Caco-2 (cell line): ENCODE measurements at places on chromosomes 11 and 22. TPM values are rescaled to one million over a fixed set of nuclear protein-coding genes. Genes with fewer than 3 reads are reported as not detected.

DNA sequence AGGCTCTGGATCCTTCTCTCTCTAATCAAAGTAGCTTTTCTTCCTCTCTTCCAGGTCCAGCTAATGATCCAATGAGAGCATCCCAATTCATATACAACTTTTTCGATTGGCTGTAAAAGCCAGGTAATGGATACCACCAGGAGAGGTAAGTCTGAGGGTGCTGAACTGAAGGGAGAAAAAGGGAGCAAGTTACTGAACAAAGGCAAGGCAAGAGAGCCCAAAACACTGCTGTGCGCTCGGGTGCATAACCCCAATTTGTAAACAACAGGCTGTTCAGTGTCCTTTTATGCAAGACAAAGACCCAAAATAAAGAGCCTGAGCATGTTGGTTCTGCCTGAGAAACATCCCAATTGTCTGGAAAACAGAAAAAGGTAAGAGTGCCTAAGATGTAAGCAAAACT lies 260.1 kb downstream of the DCDC1 start:
- H3K4me3 ChIP-seq, result no peak overlapping the region
- no peak overlapping the region for H3K27ac ChIP-seq
- DNase-seq, result no peak
- no peaks in the 10 kb centered on the region for H3K27me3 ChIP-seq
- no peaks in the 10 kb centered on the region for H3K4me1 ChIP-seq
- no peaks in the 10 kb centered on the region for H3K36me3 ChIP-seq

DNA sequence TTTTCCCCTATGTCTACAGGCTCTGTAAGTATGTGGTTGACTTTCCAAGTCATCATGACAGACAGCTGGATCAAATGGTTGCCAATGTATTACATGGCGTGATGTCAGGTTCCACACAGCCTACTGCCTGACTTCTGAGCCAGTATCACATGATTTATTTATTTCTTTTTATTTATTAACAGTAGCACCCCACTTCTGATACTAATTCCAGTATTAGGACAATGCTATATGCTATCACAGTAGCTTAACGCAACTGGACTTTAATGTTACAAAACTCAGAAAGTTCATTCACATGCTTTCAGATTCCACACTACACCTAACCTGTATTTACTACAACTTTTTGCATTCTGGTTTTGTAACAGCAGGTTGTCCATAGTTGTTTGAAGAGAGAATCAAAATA lies 17.7 kb upstream of the C11orf24 start:
- H3K36me3 ChIP-seq, result no peaks in the 10 kb centered on the region
- DNase-seq, result no peak
- H3K4me3 ChIP-seq, result no peak overlapping the region
- no peaks in the 10 kb centered on the region for H3K27me3 ChIP-seq
- no peaks in the 10 kb centered on the region for H3K4me1 ChIP-seq

DNA sequence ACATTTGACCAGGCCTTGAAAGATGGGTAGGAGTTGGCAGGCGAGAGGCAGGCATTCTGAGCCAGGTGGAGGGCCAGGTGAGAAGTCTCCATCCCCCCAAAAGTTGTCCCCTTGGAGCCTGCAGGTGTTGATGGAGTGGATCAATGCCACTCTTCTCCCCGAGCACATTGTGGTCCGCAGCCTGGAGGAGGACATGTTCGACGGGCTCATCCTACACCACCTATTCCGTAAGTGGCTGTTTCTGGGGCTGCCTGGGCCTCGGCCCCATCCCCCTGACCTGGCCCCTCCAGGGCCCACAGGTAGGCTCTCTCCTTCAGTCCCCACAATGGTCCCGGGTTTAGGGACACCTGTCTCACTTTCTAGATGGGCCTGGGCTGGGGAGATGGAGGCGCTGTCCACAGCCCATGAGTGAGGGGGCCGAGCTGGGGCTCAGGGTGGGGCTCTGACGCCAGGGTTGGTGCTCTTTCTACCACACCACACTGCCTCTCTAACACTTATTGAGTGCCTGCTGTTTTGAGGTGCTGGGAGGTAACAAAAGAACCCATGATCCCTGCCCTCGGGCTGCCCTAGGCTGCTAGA lies 7.0 kb downstream of the PARVG start:
- H3K27ac ChIP-seq, result no peak overlapping the region
- H3K4me3 ChIP-seq, result no peak overlapping the region
- no peaks in the 10 kb centered on the region for H3K27me3 ChIP-seq

DNA sequence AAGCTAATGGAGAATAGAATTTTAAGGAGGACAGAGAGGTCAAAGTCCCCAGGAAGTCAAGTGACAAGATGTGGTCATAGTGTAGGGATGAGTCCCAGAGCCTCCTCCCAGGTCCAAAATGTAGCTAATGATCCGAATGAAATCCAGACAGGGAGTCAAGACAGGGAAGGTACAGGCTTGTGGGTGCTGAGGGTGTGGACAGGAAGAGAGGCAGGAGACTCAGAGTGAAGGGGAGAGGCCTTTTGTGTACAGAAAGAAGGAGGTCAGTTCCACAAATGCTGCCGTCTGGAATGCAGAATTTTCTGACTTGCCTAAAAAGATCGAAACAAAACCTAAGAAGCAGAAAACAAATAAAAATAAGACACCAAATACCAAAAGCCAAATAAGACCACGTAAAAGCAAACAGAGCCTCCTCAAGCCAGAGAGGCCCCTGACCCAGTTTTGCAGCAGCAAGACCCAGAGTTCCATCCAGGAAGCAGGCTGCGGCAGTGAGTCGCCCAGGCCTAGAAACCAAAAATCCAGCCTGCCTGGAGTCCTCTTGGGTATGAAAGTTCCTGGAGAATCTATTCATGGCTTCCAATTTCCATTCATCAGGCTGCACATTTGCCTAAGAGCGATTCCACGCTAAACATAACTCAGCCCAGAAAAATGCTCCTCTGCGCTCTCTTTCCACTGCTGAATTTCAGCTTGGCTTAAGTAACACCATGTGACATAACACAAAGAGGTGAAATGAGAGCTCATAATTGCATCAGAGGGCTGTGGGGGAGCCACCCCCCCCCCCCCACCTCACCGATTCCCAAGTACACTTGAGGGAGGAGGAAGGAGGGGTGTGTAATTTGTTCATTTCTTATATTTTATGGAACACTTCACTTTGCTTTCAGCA lies 71.2 kb downstream of the KIRREL3 start:
- H3K27me3 ChIP-seq, result no peaks in the 10 kb centered on the region; the same call in 1 of the 2 replicates
- no peaks in the 10 kb centered on the region for H3K36me3 ChIP-seq
- no peak overlapping the region for H3K27ac ChIP-seq
- no peaks in the 10 kb centered on the region for H3K4me1 ChIP-seq

- H3K27ac ChIP-seq, result no peak overlapping the region
- H3K27me3 ChIP-seq, result no peaks in the 10 kb centered on the region
- no peaks in the 10 kb centered on the region for H3K36me3 ChIP-seq
- H3K4me1 ChIP-seq, result no peaks in the 10 kb centered on the region
These were observed 65.3 kb downstream of the ARL14EP start for GRCh38 chr11:30387891-30388861.

DNA sequence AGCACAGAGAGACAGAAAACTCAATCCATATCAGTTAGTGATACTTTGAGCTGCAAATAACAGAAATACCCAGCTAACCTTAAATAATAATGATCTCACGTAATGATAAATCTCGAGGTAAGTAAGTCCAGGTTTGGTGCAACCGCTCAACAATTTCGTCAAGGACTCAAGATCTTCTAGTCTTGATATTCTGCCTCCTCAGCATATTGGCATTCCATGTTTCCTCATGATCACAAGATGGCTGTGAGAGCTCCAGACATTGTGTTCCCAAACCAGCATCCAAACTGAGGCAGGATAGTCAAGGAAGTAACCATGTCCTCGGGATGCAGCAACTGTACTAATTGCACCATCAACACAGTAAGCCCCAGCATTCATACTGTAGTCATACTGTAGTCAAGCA lies 7.5 kb upstream of the LARGE1 start:
- H3K4me1 ChIP-seq, result no peaks in the 10 kb centered on the region; the same call in 1 of the 2 replicates
- H3K36me3 ChIP-seq, result no peaks in the 10 kb centered on the region
- no peak overlapping the region for H3K4me3 ChIP-seq
- peaks cover 2% of the 10 kb centered on the region; the same call in 1 of the 2 replicates for H3K27me3 ChIP-seq

DNA sequence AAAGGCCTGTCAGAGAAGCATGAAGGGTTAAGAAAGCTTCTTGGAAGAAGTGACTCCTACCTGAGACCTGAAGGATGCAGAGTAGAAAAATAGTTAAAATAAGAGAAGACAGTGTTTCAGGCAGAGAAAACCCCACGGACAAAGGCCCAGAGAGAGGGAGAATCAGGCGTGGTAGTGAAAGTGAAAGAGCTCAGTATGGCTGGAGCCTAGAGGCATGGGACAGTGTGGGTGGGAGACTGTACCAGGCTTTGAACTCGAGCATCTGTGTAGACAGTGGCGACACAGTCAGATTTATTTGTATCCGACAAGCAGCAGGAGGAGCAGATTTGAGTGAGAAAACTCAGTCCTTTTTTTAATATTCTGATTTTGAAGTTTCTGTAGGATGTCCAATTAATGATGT lies 360.0 kb downstream of the OPCML start:
- no peak overlapping the region for H3K27ac ChIP-seq
- no peak overlapping the region for H3K4me3 ChIP-seq
- H3K4me1 ChIP-seq, result no peaks in the 10 kb centered on the region
- H3K36me3 ChIP-seq, result no peaks in the 10 kb centered on the region
- no peaks in the 10 kb centered on the region for H3K27me3 ChIP-seq

GRCh38 chr11:57942808-57943207 lies 80.9 kb upstream of the OR9Q1 start:
- H3K36me3 ChIP-seq, result no peaks in the 10 kb centered on the region
- no peaks in the 10 kb centered on the region for H3K4me1 ChIP-seq
- DNase-seq, result no peak
- no peak overlapping the region for H3K27ac ChIP-seq
- H3K27me3 ChIP-seq, result no peaks in the 10 kb centered on the region

- no peaks in the 10 kb centered on the region for H3K27me3 ChIP-seq
- no peaks in the 10 kb centered on the region; the same call in 1 of the 2 replicates for H3K36me3 ChIP-seq
- no peak for DNase-seq
- peak overlapping the region; percentile 58 for H3K27ac ChIP-seq
These were observed 33.5 kb upstream of the TXNRD2 start for GRCh38 chr22:19974935-19975706.

- H3K4me1 ChIP-seq, result peaks cover 40% of the 10 kb centered on the region
- no peaks in the 10 kb centered on the region for H3K36me3 ChIP-seq
- no peaks in the 10 kb centered on the region for H3K27me3 ChIP-seq
- H3K27ac ChIP-seq, result peak overlapping the region; percentile 40
- no peak for DNase-seq
These were observed 73.0 kb downstream of the RSF1 start for GRCh38 chr11:77747381-77747969.

GRCh38 chr22:19043121-19044085 lies 78.8 kb downstream of the DGCR2 start:
- H3K27ac ChIP-seq, result no peak overlapping the region
- no peaks in the 10 kb centered on the region for H3K4me1 ChIP-seq
- DNase-seq, result no peak
- no peak overlapping the region for H3K4me3 ChIP-seq

UNC93B1 gene
- total RNA-seq, result 26.5 and 29.3 TPM in 2 replicates

C1QTNF5 gene
- 0.56 and 1.2 TPM in 2 replicates for total RNA-seq

TBX10 gene
- not detected in 2 replicates for total RNA-seq

PHOX2A gene
- total RNA-seq, result not detected in 2 replicates

THRSP gene
- 0.25 TPM in 1 of 2 replicates, not detected in the other for total RNA-seq

RIC3 gene
- total RNA-seq, result not detected in 2 replicates
